NCI-H460 (cell line): ENCODE measurements at places on chromosomes 2 and 18.

DNA sequence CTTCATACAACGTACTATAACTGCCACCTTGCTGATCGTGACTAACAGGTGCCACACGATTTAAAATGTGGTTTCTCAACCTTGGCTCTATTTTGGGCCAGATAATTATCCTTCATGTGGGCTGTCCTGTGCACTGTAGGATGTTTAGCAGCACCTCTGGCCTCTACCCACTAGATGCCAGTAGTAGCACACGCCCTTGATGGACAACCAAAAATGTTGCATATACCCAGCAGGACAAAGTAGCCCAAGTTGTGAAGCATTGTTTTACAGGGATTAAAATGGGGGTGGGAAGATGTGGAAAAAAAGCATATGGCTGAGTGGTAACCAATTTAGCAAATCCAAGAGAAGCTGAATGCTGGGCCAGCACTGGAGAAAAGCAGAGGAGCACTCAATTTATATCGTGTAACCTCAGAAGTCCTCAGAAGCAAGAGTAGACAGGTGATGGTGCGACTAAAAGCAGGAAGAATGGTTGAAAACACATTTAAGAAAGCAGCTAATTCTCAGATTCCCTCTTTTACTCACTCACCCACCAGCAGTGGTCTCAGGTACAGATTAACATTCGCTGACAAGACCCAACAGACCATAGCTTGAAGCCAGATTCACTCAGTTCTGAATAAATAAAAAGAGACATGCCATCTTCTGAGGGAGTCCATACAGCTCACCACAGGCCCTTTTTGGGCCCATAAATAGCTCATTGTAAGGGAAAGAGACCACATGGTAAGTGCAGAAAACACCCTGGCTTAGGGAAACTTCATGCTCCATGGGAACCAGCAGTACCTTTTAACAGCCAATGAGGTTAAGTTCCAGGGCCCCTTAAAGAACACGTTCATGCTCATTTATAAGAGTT, 50.6 kb downstream of the RAPH1 start:
- DNase-seq: peak; percentile 39

GRCh38 chr18:28399781-28400362, 222.9 kb upstream of the CDH2 start:
- DNase-seq: no peak

DNA sequence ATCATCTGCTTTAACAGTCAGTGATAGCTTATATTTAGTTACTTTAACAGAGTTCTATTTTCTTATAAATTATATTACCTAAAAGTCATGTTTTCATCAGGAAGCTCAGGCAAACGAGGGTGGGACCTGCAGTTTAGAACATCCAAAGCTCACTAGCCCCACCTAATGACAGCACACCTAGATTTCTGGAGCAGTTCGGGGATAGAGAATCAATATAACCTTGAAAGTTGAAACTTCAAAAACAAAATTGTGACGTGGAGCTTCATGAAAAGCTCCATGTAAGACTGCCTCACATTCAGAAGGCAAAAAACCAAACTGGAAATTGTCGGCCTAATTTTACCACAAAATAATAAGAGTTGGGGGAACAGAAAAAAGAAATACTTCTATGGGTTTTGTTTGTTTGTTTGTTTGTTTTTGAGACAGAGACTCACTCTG, 185.9 kb upstream of the CCDC150 start:
- DNase-seq: peak; percentile 47

DNA sequence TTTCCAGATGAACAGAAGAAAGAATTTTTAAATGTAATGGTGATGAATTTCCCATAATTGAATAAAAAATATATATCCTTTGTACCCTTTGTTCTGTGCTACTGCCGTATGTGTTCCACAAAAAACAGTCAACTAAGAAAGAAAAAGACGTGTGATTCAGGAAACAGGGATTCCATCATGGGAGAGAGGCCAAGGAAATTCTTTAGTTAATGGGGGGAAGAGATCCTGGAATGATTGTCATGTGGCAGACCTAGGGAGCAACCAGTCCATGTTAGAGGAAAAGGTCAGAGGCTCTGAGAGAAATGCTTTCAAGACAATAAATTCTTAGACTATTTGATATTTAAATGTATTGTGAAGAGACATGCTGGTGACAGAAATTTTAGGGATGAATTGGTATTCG, 76.6 kb downstream of the CPO start:
- no peak for DNase-seq
